Stimulated activated CD8-positive, alpha-beta memory T cell treated with anti-CD3 and anti-CD28 coated beads, Interleukin-7, amount 100 ng/mL, for 1 hour (primary cell): ENCODE measurements at places on chromosomes 3 and 15.
A peak's percentile ranks its signal among the peaks of the same experiment; 100 is the strongest.

DNA sequence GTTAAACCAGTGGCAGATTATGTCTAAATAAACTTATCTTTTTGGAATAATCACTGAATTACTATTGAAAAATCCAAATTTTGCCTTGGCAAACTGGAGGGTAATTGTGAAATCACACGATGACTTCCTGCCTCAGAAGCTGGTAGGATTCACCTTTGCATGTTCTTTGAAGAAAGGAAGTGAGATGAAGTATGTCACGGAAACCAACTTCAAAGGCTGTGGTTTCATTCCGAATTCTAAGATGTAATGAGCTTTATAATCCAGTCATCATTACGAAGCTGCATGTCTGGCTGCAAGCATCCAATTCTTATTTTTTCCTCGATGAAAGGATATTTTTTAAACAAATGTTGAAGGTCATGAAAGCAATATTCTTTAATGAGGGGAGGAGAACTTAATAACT lies 15.0 kb upstream of the ZBED2 start:
- DNase-seq: no peak

DNA sequence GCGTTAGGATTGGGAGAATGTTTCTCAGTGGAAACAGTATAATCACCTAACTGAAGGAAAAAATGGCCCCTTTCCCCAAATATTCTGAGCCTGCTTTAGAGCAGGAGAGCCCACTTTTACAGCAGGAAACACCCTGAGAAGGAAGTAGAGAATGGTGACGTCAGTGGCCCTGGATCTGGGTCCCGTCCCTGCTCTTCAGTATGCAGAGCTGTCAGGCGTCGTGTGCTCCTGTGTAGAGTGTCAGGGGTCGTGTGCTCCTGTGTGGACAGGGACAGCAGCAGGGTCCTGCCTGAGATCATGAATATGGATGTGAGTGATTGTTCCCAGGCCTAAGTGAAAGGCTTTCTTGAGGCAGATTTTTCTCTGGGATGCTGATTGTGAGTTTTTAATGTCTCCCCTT lies 45.2 kb downstream of the CGNL1 start:
- no peak for DNase-seq

- DNase-seq: no peak
These were observed 60.3 kb downstream of the TGFBR2 start for GRCh38 chr3:30666572-30667279.

GRCh38 chr3:120348065-120348990 lies 826 bp downstream of the LRRC58 start:
- DNase-seq: peak; percentile 22

DNA sequence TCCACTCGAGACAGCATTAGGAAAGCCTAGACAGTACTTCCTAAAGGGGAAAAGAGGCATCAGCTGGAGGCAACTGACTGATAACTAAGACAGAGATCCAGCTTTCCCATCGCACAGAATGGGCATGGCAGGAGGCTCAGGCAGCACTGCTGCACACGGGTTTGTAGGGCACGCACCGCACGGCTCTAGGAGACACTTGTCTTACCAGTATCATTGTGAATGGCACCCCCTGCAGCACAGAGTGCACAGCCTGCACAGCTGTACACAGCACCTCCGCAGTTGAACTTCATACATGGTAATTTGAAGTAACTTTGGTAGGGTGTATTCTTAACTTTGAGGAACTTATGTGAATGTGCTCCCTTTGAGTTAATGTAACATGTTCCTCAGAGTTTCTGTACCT lies 281.6 kb downstream of the PLCL2 start:
- DNase-seq: no peak
